Activated T-helper 2 cell treated with anti-CD3 and anti-CD28 coated beads, Interferon-gamma antibody, Interleukin-2, Interleukin-4, amounts not matched to agents 10 μg/mL and 5 μg/mL and 100 μg/mL, durations not matched to agents 14 hours and 24 hours and 36 hours (primary cell): ENCODE measurements at places on chromosomes 12 and 14. TPM values are rescaled to one million over a fixed set of nuclear protein-coding genes. Genes with fewer than 3 reads are reported as not detected.
A peak's percentile ranks its signal among the peaks of the same experiment; 100 is the strongest.

Gene NXPH4
- 0.82 and 0.90 TPM in 2 replicates for total RNA-seq

DNA sequence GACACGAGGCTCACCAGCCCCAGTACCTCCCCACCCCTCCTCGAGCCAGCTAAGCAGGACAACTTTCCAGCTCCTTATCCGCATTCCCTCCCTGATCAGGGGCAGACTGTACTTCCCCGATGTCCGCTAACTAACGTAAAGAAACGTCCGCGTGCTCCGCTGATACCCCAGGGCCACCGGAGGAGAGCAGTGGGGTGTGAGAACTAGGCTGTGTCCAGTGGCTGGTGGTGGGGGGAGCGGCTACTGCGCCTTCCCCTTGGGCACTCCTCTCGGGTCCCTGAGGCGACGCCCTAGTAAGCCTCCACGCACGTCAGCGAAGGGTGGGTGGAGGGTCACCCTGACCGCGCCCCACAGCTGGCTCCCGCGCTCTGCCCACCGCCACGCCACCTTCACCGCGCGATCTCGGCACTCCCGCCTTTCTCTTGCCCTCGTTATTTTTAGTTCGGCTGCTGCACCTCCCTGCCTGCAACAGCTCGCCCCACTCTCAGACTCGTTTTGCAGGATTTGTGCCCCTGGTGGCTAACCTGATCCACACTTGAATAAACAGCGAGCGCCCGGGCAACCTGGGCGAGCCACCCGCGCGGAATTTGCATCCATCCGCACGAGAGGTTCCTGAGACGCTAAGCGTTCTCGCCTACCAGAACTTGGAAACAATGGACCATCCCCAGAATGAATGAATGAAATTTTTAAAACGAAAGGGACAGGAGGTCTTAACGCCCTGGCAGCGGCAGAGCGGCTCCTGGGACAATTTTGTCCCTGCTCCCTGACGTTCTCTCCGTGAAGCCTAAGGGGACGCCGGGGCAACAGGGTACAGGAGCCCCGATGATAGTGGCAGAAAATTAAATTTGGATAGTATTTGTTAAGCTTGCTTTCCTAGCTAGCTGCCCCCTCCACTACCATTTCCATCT lies 6.9 kb upstream of the BMP4 start:
- peaks cover 60% of the 10 kb centered on the region for H3K27me3 ChIP-seq
- no peak overlapping the region for H3K4me3 ChIP-seq
- H3K36me3 ChIP-seq: no peaks in the 10 kb centered on the region
- no peak overlapping the region for H3K27ac ChIP-seq
- DNase-seq: no peak

DNA sequence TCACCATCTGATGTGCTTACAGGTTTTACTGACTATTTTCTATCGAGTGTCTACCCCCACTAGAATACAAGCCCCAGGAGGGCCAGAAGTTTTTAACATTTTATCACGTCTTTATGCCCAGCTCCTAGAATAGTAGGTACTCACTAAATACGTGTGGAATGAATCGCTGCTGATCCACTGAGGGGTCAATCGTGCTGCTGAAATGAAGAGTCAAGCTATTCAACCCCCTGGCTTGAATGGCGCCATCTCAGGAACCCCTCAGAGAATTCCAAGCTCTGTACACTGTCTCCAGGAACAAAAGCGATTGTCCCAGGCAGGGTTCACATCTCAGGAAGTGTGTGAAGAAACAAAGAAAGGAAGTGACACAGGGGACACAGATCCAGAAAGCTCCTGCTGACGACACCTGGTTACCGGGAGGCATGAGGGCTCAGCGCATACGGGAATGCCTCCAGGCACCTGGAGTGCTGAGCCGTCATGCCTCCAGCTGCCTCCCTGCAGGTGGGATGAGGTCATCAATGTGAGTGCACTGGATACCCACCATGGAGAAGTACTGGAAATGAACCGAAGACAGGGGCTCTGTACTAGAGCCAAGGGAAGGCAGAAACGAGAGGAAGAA lies 45.6 kb downstream of the PITPNM2 start:
- H3K4me3 ChIP-seq: no peak overlapping the region
- no peaks in the 10 kb centered on the region for H3K27me3 ChIP-seq
- peak overlapping the region; percentile 96 for H3K27ac ChIP-seq
- H3K36me3 ChIP-seq: peaks cover 25% of the 10 kb centered on the region

DNA sequence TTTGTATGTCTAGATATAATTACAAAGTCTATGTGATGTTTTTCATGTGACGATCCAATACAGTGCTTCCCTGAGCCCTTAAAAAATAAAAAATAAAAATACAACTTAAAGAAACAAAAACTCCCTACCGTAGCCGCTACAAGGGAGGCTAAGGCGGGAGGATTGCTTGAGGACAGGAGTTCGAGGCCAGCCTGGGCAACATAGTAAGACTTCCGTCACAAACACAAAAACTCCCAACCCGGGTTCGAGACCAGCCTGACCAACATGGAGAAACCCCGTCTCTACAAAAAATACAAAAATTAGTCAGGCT lies 669 bp upstream of the CDKN3 start:
- peak overlapping the region; percentile 81 for H3K27ac ChIP-seq
- H3K4me3 ChIP-seq: peak overlapping the region; percentile 87
- peaks cover 8% of the 10 kb centered on the region for H3K36me3 ChIP-seq
- no peak for DNase-seq

DNA sequence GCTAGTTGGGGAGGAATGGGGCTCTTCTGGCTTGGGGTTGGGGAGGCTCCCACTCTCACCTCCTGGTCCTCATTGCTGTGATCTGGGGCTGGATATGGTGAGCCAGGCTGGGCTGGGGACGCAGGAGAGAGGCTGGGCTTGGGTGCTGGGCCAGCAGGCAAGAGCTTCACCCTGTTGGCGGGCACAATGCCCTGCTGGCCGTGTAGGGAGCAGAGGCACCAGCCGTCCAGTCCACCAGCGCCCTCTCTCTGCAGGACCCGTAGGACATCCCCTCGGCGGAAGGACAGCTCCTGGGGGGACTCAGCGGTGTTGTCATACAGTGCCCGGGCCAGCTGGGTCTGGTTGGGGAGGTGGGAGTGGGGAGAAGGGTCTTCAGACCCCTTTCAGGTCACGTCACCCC lies 4.5 kb downstream of the EFS start:
- H3K27ac ChIP-seq: no peak overlapping the region
- no peaks in the 10 kb centered on the region for H3K4me1 ChIP-seq
- peaks cover 29% of the 10 kb centered on the region for H3K27me3 ChIP-seq
- H3K36me3 ChIP-seq: no peaks in the 10 kb centered on the region
